ENCODE measurements at places on chromosomes 16 and 17. TPM values are rescaled to one million over a fixed set of nuclear protein-coding genes. Genes with fewer than 3 reads are reported as not detected.

RHBDL1 gene
- total RNA-seq: 0.05 TPM

FKBP10 gene
- total RNA-seq: 244 TPM

CX3CL1 gene
- 3.3 TPM for total RNA-seq

KCNJ2 gene
- 11.6 TPM for total RNA-seq

KRT9 gene
- not detected for total RNA-seq

HOXB9 gene
- 0.47 TPM for total RNA-seq

KRT17 gene
- 2.0 TPM for total RNA-seq
